ENCODE measurements at places on chromosomes 12 and 14.

DNA sequence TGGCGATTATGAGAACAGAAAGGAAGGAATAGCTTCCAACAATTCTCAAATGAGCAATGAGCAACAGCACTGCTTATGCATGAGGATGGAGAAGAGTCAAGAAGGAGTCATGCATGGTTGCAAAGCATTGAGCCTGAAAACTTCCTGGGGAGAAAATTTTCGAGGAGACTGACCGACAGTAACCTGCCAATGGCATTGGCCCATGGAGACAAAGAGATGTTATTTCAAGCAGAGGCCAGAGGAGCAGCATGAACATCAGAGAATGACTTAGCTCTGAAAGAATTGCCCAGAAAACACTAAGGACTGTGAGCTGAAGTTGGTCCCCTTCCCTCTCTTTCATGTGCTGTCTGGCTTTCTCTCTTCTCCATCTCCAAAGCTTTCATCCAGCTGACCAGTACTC, 343.4 kb downstream of the ADAMTS20 start:
- no peak for DNase-seq

- DNase-seq = no peak
These were observed 52.0 kb downstream of the SLC38A6 start for GRCh38 chr14:61033054-61033453.

GRCh38 chr14:22314183-22314820, 274.7 kb downstream of the DAD1 start:
- DNase-seq = peak; percentile 7

DNA sequence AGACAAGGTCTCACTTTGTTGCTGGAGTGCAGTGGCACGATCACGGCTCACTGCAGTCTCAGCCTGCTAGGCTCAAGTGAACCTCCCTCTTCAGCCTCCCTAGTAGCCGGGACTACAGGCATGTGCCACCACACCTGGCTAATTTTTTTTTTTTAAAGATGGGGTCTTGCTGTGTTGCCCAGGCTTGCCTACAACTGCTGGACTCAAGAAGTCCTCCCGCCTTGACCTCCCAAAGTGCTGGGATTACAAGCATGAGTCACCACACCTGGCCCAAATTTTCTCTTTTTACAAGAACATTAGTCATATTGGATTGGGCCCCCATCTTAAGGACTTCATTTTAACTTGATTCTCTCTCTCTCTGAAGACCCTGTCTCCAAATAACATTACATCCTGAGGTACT, 7.0 kb upstream of the HECTD4 start:
- DNase-seq = no peak

DNA sequence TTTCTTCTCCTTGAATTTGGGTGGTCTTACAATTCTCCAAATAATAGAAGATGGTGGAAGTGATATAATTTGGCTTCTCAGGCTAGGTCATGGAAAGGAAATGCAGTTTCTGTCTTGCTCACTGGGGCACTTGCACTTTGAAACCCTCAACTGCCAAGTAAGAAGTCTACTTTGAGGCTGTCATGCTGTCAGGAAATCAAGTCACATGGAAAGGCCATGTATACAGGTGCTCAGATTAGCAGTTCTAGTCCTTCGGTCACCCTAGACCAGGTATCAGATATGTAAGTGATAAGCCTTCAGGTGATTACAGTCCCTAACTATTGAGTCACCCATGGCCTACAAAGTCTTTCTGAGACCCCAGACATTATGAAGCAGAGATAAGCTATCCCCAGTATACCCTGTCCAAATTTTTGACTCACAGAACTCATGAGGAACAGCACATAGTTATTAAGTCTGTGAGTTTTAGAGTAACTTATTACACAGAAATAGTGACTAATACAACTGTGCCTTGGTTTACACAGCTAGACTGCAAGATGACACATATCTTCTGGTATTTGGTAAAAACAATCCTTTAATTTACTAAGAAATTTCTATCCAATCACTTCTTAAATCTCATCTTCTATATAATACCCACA, 26.3 kb upstream of the BBS10 start:
- DNase-seq = no peak

DNA sequence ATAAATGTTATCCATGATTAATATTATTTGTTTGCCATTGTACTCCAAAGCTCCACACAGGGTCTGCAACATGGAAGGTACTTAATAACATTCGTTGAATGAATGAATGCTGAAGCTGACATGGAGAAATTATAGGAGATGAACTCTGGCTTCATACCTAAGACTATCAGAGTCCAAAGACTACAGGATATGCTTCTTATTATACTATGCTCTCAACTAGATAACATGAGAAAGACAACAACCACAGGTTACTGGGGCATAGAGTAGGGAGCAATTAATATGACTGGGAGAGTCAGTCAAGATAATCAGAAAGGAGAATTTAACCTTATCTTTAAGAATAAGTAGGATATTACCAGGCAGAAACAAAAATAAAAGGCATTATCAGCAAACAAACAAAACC, 236.3 kb upstream of the SOX5 start:
- no peak for DNase-seq

DNA sequence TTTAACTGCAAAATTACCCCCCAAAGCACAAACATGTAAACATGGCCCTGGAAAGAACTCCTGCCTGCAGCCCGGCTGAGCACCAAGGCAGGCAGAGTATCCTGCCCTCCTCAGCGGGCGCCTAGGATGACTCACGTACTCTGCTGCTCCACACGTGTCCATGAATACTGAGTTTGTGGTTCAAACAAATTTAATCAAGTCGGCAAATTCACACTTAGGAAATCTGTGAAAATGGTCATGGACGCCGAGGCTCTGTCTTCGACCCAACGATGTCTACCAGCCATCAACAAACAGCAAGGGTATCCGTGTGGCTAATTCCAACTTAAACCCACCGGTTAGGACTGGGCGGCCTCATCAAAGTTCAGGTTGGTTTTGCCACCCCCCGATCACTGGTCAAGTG, 25.5 kb downstream of the GOLGA3 start:
- DNase-seq = no peak

- DNase-seq = no peak
These were observed 36.7 kb downstream of the SPTLC2 start for GRCh38 chr14:77579780-77580179.

DNA sequence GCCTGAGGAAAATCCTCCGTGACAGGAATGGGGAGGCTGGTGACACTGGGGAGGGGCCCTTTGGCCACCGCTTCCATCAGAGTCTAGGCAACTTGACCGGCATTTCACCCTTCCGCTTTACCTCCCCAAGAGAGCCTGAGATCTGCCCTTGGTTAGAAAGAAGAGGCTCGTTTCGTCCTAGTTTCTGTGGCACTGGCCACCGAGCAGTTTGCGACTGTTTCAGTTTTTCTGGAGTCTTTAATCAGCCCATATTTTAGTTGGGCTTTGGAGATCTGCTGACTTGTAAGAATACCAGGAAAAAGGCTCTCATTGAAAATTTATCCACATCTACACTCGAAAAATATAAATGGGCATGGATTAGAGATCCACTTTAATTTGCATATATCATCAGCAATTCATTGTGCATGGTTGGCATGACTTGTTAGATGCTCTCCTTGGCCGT, 414 bp upstream of the ANKS1B start:
- DNase-seq = no peak

GRCh38 chr12:14048941-14049545, 67.6 kb upstream of the GRIN2B start:
- no peak for DNase-seq

DNA sequence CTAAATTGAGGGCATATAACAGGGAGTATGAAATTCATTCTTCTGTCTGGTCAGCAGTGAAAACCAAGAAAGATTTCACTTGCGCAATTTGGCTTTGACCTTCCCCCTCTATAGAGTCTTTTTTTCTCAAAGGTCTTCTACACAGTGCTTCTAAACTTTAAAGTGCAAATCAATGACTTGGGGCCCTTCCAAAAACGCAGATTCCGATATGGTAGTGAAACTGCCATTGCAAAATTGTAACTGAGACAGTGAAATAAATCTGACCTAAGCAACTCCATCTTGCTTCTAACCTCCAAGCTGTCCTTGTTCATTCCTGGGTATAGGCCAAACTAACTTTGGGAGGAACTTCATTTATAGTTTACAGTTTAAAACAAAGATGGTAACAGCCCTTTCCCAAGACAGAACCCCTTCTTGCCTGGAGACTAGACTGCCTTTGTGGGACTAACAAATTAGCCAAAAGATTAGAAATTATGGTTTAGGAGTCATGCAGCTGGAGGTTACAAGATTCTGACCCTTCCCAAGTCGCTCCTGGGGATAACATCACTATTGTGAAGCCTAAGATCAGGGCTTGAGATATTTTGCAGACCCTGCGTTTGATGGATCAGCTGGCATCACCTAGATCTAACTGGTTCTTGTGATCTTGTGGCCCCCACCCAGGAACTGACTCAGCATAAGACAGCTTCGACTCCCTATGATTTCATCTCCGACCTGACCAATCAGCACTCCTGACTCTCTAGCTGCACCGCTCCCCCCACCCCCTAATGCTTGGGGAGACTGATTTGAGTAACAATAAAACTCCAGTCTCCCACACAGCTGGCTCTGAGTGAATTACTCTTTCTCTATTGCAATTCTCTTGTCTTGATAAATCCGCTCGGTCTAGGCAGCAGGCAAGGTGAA, 5.0 kb downstream of the SLC25A21 start:
- no peak for DNase-seq

DNA sequence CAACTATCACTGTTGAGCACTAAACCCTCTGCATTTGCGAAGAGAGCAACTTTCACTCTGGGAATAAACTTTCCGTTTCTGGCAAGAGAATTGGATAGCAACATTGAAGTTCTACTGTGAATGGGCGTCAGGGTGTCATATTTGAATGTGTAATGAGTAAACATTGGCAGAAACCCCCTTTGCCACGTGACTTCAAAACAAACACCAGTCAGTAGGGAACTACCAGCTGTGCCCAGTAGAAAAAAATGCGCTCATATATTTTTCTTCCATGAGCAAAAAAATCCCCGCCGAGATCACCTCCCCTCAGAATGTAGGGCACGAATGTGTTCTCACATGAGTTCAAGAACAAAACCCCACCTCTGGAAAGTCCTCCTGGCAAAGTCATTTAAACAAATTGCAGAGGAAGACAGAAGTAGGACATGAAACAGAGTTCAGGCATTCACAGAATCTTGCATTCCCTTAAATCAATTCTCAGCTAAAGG, 80.6 kb downstream of the BTG1 start:
- peak; percentile 68 for DNase-seq

DNA sequence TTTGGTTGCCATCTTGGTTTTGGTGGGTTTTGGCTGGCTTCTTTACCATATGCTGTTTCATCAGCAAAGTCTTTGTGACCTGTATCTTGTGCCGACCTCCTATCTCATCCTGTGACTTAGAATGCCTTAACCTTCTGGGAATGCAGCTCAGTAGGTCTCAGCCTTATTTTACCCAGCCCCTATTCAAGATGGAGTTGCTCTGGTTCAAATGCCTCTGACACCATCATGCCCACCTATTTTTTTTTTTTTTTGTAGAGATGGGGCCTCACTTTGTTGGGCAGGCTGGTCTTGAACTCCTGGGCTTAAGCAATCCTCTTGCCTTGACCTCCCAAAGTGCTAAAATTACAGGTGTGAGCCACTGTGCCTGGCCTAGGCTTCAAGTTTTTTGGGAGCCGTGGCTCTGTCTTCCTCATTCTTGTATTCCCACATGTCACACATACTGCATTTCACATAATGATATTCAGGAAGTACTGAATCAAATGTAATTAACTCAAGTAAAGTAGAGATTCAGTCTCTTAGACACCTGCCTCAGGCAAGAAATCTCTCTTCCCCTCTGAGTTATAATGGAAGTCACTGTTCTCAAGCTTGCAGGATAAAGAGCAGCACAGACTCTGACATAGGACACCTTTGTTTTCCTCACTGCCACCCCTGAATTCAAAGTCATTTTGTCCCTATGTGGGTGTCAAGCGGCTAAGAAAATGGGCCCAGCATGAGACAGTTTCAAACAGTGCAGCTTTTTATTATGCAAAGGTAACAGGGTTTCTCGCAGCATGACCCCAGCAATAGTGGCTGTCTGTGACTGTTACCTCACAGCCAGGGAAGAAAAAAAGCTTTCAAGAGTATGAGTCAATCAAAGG, 159.0 kb downstream of the PTPN11 start:
- DNase-seq = no peak

DNA sequence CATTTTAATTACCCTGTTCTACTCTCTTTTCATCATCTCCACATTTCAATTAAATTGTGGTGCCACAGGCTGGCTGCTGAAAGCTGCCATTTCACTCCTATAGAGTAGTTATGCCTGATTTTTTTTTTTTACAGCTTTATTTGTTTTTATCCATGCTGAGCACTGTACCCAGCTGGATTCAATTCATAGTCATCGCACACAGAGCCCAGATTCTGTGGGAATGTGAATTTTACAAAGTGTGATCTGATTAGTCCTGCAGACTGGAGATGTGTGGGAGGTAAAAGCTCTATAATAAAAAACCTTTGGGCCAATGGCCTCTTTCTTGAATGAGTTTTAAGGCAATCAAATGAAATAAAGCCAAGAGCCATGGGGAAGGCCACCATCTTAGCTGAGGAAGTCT, 190.2 kb downstream of the ANO4 start:
- DNase-seq = no peak

DNA sequence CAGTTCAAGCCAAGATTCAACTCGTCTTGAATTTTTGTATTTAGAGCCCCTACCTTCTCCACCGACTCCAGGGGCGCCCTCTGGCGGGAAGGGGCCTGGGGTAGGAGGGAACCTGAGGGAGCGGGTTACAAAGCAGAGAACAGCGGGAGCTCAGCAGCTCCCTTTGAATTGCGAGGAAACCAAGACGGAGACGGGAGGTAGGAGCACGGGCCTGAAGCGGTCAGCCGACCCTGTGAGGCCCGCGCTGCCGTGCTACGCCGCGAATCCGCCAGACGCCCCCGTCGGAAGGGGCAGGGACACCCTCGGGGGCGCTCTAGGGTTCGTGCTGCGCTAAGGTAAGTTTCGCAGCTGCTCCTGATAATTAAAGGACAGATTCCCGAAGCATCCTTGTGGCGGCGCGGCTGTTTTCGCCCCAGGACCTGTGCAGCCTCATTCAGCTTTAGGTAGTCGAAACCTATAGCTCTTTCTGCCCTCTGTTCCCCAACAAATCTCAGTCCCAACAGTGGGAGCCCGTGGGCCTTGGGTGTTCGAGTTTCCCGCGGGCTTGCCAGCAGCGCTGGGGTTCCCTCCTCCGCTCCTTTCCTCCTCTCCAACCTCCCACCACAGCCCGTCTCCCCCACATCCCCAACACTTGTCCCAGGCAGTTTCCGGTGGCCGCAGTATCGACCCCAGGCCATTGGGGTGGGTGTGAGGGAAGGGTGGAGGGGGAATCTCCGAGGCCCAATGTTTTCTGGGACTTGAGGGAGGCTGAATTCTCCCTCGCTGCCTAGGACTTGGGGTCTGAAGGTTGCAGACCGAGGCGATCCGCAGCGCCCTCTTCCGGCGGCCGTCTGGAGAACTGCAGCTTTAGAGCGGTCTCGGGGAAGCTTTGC, 5.1 kb upstream of the NKX2-1 start:
- DNase-seq = no peak

- DNase-seq = no peak
These were observed 9.2 kb downstream of the APOLD1 start for GRCh38 chr12:12794686-12795085.

- DNase-seq = no peak
These were observed 239.8 kb downstream of the KTN1 start for GRCh38 chr14:55819610-55820304.

GRCh38 chr12:65232476-65233077, 45.9 kb upstream of the MSRB3 start:
- DNase-seq = no peak

Data from CD4-positive, alpha-beta memory T cell (primary cell).